NCI-H2081 (cell line): ENCODE measurements at places on chromosomes 2 and 18.
A peak's percentile ranks its signal among the peaks of the same experiment; 100 is the strongest.

GRCh38 chr2:44246840-44247369 is 28.4 kb upstream of the SLC3A1 start:
- no peak for DNase-seq

GRCh38 chr18:31677592-31677991 is 6.8 kb downstream of the B4GALT6 start:
- DNase-seq: no peak

- DNase-seq: no peak
These were observed 35.6 kb upstream of the CREB1 start for GRCh38 chr2:207494137-207494536.

DNA sequence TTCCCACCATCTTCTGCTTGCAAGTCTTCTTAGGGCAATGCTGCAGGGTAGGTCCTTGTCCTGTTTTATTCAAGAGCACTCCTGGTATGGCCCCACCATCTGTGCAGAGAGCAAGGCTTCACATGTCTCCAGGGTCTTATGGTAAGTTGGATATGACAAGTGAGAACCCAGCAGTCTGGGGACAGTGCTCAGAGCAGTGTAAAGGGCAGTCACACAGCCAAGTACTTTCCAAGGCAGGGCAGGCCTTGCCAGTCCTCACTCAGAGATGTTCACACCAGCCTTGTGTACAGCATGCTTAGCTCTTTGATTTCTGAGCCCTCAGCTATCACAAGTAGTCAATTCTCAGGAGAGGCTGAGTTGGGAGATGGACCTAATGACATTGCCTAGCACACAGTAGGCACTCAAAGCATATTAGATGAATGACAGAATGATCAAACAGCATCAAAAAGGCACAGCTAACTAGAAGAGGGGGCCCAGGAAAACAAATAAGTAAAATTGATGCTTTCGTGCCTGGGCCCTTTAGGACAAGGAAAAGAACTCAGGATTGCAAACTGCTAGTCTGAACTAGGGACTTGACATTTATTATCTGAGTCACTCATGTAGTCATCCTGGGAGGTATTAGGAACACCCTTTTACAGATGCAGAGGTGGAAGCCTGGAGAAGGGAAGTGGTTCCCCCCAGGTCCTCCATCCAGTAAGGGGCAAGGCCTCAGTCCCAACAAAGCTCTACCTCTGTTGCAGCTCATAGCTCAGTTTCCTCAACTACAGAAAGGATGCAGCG is 86.7 kb upstream of the CTAGE1 start:
- DNase-seq: no peak

GRCh38 chr2:53987336-53987921 is 16.6 kb upstream of the PSME4 start:
- peak; percentile 85 for DNase-seq

- DNase-seq: peak; percentile 5
These were observed 70.4 kb downstream of the KIAA1328 start for GRCh38 chr18:36899289-36899688.

DNA sequence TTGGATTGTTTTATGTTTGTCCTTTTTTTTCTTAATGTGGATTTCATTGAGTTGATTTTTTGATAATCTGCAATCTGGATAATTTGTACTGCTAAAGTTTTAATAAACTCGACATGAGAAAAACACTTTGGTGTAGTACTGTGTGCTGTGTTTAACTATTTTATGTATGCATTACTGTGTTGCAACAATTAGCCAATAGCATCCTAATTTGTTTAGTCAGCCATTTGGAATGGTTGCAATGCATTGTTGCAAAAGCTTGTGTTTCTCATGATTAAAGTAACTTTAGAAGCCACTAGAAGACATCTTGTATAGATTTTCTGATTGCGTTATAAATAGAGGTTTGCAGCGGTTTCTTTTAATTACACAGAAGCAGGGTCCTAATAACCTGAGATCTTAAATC is 53.5 kb downstream of the PPIG start:
- DNase-seq: no peak

- no peak for DNase-seq
These were observed 122.2 kb upstream of the ITGB6 start for GRCh38 chr2:160322320-160322719.

DNA sequence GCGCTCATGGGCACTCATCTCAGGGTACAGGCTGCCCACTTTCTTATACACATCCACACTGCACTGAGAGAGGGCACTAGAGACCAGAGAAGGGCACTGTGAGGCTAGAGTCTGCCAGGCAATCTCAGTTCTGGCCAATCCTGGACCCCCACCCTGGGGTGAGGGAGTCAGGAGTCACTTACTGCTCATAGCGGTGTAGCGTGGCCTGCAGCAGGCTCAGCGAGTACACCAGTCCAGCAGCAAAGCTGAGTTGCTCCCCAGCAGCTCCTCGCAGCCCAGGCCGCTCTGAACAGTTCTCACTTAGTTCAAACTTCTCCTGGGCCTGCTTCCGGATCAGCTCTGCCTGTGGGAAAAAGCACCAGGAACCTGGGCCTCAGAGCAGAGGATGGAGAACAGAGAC is 12.3 kb downstream of the DCTN1 start:
- no peak for DNase-seq

DNA sequence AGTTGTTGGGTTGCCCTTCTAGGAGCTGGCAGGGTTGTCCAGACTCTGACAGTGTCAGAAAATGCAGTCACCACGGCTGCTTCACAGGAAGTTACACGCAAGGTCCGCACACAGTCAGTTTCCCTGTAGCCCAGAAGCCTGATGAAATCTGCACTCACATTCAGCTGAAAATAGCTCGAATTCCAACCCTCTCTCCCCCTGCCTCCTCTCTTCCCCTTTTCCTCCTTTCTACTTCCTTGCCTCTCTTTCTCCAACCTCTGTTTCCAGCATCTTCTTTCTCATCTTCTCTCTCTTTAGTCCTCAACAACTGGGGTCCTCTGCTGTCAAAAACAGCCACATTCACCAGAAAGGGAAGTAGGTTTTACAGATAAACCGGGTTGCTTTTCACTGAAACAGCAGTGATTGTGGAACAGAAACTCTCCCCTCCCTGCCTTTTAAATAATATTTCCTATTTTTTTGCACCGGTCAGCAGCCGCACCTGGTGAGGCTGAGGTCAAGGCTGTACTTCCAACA is 69.3 kb downstream of the BCL11A start:
- no peak for DNase-seq

- peak; percentile 69 for DNase-seq
These were observed 26.6 kb upstream of the LANCL1 start for GRCh38 chr2:210503001-210503623.

DNA sequence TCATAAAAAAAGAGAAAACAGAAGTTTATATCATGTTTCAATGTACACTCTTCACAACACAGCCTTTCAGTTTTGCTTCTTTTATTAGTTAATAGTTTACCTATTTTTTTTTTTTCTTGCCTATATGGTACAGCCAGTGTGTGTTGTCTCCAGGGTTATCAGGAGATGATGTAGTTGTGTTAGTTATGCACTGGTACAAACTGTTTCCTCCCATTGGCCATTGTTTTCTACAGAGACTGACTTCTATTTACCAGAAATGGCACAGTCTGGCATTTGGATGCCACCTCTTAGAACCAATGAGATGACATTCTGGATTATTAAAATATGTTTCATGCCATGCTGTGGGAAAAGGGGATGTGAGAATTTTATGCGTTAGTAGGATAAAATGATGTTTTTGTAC is 339.4 kb downstream of the PLCL1 start:
- DNase-seq: no peak

- no peak for DNase-seq
These were observed 435.1 kb downstream of the MTX2 start for GRCh38 chr2:176704282-176704858.

- DNase-seq: no peak
These were observed 40.3 kb downstream of the GLI2 start for GRCh38 chr2:120775801-120776589.
